WTC11 (cell line): ENCODE measurements at places on chromosomes 11 and 22.

GRCh38 chr11:77244277-77245027, 57.0 kb downstream of the GDPD4 start:
- no peak for DNase-seq

DNA sequence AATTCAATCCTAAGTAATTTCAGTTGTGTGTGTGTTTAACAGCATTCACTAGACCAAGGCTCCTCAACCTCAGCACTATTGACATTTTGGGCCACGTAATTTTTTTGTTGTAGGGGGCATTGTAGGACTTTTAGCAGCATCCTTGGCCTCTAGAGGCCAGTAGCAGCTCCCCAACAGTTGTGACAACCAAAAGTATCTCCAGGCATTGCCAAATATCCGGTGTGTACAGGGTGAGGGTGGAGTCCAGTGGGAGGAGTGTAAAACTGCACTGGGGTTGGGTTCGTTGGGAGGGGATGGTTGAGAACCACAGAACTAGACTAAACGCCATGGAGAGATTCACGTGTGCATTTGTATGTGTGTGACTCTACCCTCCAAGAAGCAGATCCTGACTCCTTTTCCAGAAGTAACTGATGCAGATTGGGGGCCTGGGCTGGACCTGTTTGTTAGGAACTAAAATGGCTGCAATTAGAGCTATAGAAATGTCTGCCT, 5.9 kb upstream of the PHF21A start:
- DNase-seq: no peak

DNA sequence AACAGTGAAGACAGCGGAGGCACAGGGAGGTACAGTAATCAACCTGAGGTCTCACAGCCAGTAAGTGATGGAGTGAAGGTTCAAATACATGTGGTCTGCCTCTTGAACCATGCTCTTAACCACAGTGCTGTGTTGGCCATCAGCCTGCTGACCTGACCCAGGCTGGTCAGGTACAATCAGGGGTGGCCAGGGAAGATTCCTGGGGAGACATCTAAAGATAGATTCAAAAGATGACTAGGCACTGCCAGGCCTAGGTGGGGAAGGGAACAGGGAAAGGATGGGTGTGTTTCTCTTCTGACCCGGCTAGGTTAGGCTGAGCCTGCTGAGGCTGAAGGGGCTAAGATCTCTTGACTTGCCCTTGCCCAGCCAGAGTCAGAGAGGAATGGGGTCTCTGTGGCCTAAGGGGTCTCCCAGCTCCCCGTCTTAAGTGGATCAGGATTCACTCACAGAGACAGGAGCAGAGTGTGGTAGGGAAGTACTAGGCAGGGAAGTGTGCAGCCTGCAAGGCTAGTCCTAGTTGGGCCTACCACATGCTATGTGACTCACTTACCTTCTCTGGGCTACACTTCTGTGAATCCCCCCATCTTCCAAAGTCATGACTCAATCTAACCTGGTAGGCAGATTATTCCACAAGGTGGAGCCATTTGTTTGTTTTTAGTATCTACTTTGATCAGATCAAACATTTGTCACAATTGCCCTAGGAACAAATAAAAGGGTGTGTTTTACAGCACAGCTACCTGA, 10.4 kb upstream of the SREBF2 start:
- DNase-seq: no peak

GRCh38 chr11:73182824-73183321, 35.2 kb upstream of the P2RY2 start:
- DNase-seq: no peak

GRCh38 chr22:43535336-43535735, 123.5 kb downstream of the MPPED1 start:
- DNase-seq: no peak

DNA sequence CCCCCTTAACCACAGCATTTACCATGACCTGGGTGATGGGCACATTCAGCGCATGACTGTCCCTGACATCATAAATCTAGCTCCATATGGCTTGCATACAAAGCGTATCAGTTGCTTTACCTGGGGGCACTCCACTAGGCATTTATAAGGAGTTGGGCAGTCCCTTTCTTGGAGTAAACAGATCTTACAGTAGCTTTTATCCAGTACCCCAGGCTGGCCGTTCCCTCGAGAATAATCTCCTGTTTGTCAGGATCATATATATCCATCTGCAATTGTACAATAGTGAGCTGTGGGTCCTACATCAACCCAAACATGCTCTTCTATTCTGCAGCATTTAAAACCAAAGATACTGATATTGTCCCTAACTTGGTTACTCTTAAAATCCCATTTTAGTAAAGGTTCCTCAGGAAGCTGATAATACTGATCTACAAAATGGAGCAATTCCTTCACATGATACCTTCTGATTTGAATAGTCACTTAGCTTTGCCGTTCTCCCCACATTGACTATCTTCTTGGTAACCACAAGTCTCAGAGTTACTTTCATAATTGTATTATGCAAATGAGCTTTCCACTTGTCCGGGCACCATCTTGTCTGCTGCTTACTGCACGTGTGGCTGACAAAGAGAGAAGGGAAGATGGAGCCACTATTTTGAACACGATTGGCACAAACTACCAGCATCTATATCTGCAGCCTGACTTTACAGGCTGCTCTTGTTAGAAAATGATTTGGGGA, 205.0 kb downstream of the CWF19L2 start:
- no peak for DNase-seq

DNA sequence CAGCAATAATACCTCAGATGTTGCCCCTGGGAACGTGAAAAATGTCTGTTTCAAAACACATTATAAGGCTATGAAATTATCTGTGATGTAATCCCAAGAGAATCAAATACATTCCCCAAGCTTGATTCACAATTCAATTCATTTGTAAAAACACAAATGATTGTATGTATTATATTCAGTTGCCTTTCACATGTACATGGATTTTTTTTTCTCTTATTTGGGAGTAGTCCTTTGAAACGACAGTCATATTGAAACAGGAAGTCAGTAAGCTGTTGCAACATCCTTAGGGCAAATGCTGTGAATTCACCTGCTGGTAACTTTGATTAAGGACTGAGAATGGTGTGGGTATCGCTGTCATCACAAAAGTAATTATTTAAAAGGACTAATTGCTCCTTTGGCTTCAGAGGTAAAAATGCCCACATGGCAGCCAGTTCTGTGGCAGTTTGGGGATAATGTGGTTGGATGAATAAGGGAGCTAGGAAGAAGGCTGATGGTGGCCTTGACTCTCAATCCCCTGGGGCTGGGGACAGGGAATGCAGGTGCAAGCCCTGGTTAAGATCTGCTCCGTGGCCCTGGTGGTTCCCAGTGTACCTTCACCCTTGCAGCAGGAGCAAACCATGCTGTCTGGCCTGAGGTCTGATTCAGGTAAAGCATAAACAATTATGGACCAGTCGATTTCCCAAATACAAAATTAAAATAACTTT, 13.2 kb downstream of the EHF start:
- DNase-seq: no peak

DNA sequence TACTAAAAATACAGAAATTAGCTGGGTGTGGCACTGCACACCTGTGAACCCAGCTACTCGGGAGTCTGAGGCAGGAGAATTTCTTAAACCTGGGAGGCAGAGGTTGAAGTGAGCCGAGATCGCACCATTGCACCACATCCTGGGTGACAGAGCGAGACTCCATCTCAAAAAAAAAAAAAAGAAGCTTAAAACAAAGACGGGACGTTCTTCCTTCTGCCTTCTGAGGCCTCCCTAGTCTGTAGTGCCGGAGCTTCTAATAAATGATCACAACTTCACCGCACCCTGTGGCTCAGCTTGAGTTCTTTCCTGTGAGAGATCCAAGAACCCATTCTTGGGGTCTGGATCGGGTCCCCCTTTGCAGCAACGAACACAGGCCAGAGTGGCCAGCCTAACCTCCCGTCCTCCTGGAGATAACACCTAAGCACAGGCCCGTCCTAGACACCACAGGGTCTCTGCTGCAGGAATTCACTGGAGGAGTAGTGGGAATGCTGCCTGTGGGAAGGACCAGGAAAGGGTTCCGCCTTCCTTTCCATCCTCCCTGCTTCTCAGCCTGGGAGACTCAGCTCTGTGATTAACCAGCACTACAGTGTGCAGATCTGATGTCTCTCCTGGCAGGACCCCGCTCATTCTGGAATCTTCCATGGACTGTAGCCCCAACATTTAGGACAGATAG, 2.2 kb upstream of the APOBEC3H start:
- DNase-seq: no peak

DNA sequence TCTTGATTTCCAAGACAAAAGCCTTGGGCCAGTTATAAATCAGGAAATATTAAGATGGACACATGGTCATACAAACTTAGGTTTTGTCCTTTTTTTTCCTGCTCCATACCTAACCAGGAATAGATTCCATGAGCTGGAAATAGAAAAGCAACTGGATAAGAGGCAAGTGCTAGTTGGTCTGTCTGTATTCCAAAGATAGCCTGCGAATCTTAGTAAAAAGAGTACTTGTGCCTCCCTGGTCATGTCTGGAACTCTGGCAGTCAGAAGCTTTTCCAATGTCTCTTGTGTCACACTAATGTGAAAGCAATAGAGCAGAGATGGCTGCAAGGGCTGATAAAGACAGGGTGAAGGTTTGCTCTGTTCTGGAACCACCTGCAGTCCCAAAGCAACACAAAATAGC, 590.2 kb upstream of the ANO5 start:
- DNase-seq: no peak

DNA sequence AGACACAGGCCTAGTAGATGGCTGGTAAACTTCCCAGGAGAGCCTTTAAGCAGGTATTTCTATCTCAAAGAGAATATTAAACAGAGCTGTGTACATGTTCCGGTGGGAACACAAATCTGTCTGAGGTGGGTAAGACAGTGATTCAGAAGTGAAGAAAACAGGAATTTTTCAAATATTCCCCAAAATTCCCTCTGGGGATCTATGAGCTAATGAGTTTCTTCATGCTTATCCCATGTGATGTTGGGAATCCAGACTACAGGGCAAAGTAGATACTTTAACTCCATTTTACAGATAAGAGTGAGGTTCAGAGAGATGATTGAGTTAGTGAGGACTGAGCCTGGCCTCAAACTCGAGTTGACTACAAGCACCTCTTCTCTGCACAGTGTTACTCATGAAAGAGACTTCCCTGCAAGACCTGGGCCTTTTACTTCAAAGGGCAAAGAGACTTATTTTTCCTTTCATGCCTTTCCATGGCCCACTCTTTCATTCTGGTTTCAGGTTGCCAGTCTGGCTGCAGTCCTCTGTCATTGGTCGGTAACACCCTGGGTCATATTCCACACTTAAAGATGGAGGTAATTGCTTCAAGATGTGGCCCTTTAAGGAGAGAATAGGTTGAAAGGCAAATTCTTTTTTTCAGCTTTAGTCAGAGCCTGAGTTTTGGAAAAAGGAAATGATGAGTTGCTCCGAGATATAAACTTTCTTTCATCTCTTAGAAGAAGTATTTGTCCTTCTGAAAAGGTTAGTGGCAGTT, 70.1 kb downstream of the CYB5R2 start:
- no peak for DNase-seq

DNA sequence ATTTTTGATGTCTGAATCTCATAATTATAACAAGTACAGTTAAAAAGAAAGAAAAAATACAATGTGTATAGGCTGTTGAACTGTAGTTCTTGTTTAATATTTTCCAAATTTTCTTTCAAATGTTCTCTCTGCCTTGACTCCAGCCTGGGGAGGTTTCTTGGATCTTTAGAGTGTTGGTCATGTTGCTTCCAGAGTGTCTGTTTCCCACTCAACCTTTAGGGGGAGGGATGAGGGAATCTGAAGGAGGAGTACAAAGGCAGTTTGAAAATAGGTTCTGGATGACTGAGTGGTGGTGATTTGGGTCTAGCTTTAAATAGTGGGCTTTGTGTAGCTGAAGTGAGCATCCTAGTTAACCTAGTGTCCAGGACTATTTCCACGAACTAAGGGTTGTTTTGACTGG, 2.0 kb downstream of the CTNND1 start:
- DNase-seq: no peak

- no peak for DNase-seq
Measured at GRCh38 chr11:106770489-106771085, 247.7 kb downstream of the GUCY1A2 start.

DNA sequence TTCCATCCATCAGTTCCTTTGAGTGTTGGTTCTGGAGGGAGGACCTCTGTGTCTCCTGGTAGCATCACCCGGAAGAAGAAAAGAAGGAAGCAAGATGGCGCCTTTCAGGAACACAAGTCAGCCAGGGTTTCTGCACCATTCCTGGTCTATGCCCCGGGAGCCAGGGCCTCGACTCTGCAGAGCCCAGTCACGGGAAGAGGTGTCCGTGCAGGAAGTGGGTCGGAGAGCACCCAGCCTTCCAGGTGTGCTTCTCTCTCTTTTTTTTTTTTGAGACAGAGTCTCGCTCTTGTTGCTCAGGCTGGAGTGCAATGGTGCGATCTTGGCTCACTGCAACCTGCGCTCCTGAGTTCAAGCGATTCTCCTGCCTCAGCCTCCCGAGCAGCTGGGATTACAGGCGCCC, 21.2 kb downstream of the MRPL21 start:
- no peak for DNase-seq

- DNase-seq: peak; percentile 94
Measured at GRCh38 chr22:46367707-46368191, 32.2 kb downstream of the TRMU start.

- DNase-seq: no peak
Measured at GRCh38 chr22:50260434-50260800, 1.1 kb downstream of the MAPK12 start.

DNA sequence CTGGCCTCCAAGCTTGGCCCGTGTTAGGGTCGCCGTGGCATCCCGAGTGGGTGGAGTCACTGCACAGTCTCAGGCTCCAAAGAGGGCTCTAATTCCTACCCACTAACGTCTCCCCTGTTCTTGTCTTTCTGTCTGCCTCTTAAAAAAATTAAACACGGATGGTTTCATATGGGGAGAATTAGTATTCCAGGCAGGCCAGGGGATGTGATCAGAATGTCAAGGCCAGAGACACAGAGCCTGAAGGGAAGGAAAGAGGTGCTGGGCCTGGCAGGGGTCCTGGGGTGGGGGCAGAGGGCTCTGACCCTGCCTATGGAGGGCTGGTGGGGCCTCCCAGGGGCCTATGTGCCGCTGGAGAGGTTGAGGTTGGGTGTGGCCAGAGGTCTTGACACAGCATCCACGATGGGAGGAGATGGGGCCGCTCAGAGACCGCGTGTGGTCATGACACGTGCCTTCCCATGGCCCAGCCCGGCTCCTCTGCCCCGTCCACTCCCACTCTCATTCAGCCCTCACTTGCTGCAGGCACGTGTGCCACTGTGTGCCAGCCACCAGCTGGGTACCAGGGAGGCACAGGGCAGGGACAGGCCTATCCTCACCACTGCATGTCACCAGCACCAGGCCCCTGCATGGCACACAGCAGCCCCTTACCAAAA, 56.5 kb downstream of the FLRT1 start:
- no peak for DNase-seq

GRCh38 chr22:37746366-37747079, 49.7 kb downstream of the TRIOBP start:
- peak; percentile 45 for DNase-seq

- peak; percentile 53 for DNase-seq
Measured at GRCh38 chr11:119340335-119341221, at the start of gene C1QTNF5. Gene C1QTNF5 (minus strand): TSS chr11:119340883. CDS start chr11:119340397, 486 bp downstream.

DNA sequence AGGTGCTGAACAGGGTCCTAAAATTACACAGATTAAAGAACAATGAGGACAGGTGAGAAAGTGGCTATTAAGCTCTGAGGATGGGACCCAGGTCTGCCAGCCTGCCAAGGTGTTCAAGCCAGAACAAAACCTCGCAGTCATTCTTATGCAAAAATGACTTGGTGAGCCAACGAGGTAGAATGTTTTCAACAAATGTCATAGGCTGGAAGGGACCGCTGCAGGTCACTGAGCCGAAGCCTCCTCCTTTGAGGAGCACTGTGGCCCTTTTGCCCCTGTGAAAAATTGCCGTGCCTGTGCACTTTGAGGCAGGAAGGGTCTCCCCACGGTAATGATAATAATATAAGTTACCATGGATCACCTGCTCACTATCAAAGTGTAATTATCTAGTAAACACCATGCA, 216.2 kb downstream of the DSCAML1 start:
- DNase-seq: no peak
